Ovary (tissue), 10 donors: ENCODE measurements at places on chromosomes 12 and 14. TPM values are rescaled to one million over a fixed set of nuclear protein-coding genes. Genes with fewer than 3 reads are reported as not detected.

GRCh38 chr12:105590571-105590970 is 260.1 kb downstream of the C12orf75 start:
- H3K27ac ChIP-seq = no peak overlapping the region
- peaks cover 2% of the 10 kb centered on the region for H3K4me1 ChIP-seq
- no peak overlapping the region for H3K4me3 ChIP-seq
- H3K27me3 ChIP-seq = no peaks in the 10 kb centered on the region

DNA sequence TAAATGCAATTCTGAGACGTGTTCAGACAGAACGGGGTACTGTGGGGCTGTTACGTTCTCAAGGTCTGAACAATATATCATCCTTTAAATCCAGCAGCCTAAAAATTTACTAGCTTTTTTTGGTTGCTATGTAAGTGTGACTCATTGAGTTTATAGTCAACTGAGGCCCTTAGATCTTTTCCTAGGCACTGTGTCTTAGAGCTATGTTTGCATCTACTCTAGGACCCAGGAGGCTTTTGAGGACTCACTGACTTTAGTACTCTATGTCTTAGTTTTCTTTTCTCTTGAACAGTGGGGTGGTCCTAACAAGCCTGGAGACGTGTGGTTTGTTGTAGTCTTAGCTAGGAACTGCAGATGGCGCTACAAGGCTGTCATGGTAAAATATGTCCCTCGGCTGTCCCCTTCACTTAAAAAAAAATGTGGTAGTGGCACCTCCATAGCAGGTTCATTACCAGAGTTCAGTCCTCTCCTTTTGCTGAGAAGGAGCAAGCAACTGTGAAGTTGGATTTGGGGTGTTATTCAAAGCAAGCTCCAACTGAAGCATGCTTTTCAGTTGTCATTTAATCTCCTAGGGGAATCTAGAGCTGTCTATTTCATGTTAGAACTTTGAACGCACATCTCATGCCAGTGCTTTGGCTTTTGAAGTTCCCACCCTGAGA is 8.7 kb upstream of the SPATS2 start:
- H3K27ac ChIP-seq = no peak overlapping the region
- no peaks in the 10 kb centered on the region for H3K27me3 ChIP-seq
- H3K4me1 ChIP-seq = no peaks in the 10 kb centered on the region
- no peak for DNase-seq

- H3K27me3 ChIP-seq = no peaks in the 10 kb centered on the region
- no peaks in the 10 kb centered on the region for H3K4me1 ChIP-seq
- H3K27ac ChIP-seq = no peak overlapping the region
- no peaks in the 10 kb centered on the region for H3K36me3 ChIP-seq
- no peak overlapping the region for H3K4me3 ChIP-seq
Observed at GRCh38 chr12:55789893-55790292, 27.6 kb downstream of the SARNP start.

- H3K4me3 ChIP-seq = no peak overlapping the region
- H3K36me3 ChIP-seq = no peaks in the 10 kb centered on the region
- H3K27me3 ChIP-seq = no peaks in the 10 kb centered on the region
Observed at GRCh38 chr12:102417055-102417454, 63.3 kb downstream of the IGF1 start.

DNA sequence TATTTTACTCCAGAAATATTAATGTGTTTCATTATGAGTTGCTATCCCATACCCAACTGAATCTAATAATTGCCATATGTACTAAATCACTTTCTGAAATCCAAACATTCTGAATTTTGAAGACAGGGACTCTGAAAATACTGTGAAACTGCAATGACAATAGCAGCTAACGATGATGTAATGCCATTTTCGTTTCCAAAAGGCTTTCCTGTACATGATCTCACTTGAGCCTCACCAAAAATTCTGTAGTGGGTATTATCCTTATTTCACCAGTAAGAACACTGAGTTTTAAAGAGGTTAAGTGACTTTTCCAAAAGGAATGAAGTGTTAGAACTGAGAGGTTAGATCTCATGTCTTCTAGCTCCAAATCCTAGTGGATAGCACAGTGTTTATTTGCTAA is 133.3 kb downstream of the FLRT2 start:
- H3K27me3 ChIP-seq = no peaks in the 10 kb centered on the region
- H3K27ac ChIP-seq = no peak overlapping the region
- no peaks in the 10 kb centered on the region for H3K4me1 ChIP-seq
- H3K4me3 ChIP-seq = no peak overlapping the region

The CPM gene
- 34.1 TPM for total RNA-seq

GRCh38 chr14:68945190-68945584 is 33.9 kb downstream of the ACTN1 start:
- H3K4me3 ChIP-seq = no peak overlapping the region
- H3K36me3 ChIP-seq = no peaks in the 10 kb centered on the region
- H3K4me1 ChIP-seq = peaks cover 18% of the 10 kb centered on the region
- no peaks in the 10 kb centered on the region for H3K27me3 ChIP-seq

DNA sequence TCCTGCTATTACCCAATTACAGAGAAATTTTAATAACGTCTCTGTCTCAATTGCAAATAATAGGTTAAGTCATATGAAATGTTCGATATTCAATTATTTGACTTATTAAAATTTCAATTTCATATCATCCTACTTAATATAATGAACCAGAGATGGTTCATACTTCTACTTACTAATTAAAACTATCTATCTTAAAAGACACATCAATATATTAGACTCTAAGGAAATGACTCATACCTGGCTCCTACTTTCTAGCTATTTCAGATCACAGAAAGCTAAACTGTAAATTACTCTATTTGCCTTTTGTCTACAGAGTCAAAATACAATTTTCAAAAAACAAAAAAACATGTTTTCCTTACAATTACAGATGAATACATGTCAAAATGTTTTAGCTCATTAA is 99.6 kb downstream of the CAPZA3 start:
- H3K27me3 ChIP-seq = no peaks in the 10 kb centered on the region
- no peaks in the 10 kb centered on the region for H3K36me3 ChIP-seq
- H3K27ac ChIP-seq = no peak overlapping the region
- no peak for DNase-seq
- no peak overlapping the region for H3K4me3 ChIP-seq
- no peaks in the 10 kb centered on the region for H3K4me1 ChIP-seq

The PPP4R4 gene
- total RNA-seq = 10.0 TPM

The FSCB gene
- total RNA-seq = not detected

GRCh38 chr14:28515571-28515970 is 251.0 kb upstream of the FOXG1 start:
- no peaks in the 10 kb centered on the region for H3K27me3 ChIP-seq
- H3K27ac ChIP-seq = no peak overlapping the region

The KLHL28 gene
- total RNA-seq = 16.4 TPM

- H3K4me1 ChIP-seq = no peaks in the 10 kb centered on the region
- H3K4me3 ChIP-seq = no peak overlapping the region
- H3K27me3 ChIP-seq = no peaks in the 10 kb centered on the region
- no peak for DNase-seq
- H3K27ac ChIP-seq = no peak overlapping the region
- H3K36me3 ChIP-seq = no peaks in the 10 kb centered on the region
Observed at GRCh38 chr12:121026274-121027045, 10.2 kb upstream of the C12orf43 start.

The RPGRIP1 gene
- 0.42 TPM for total RNA-seq

DNA sequence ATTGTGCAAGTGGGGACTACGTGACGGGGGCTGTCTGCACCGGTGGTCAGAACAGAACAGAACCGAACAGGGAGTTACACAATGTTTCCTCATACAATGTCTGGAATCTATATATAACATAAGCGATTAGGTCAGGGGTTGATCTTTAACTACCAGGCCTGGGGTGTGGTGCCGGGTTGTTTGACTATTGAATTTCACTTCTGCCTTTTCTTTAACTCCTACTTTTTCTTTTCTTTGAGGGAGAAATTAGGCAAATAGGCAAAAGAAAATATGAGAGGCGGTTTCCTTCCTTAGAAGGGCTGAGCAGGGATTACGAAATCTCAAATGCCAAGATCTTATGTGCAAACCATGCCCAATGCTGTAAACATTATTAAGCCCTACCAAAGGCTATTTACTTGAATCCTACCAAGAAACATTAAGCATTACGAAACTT is 140.3 kb downstream of the SLC38A6 start:
- no peak overlapping the region for H3K4me3 ChIP-seq
- H3K36me3 ChIP-seq = no peaks in the 10 kb centered on the region
- H3K27ac ChIP-seq = no peak overlapping the region
- no peaks in the 10 kb centered on the region for H3K27me3 ChIP-seq

The PROX2 gene
- total RNA-seq = not detected

DNA sequence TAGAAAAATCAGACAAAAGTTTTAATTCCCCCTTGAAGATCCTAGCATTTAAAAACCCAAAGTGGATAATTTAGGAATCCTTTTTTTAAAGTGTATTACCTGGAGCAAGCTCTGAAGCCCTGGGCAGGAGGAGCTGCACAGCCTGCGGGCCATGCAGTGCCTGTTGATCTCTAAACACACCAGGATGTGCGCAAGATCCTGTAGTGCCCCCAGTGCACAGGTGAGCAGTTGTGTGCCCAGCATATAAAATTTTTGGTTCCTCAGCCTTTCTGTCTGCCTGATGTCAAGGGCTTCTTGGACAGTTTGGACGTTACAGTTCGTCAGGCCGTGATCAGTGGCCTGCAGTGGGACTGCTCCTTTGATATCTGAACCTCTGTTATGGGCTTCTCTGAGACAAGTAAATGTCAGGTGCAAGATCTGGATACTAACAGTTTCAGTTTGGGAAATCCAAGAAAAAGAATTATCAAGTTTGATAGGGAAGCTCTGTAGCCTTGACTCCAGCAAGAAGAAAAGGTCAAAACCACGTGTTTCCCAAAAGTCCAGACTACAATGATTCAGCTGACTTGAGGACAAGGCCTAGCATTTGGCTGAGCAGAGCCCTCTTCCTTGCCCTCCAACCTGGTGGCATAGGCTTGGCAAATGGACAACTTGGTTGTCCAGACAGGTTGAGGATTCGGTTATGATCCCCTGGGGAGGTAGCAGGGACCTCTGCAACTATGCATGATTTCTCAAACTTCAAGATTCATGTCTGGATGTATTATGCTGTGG is 1.0 kb downstream of the ATXN7L3B start:
- DNase-seq = no peak

GRCh38 chr12:108815875-108816594 is 41.3 kb downstream of the SSH1 start:
- no peak overlapping the region for H3K4me3 ChIP-seq
- DNase-seq = no peak
- peaks cover 2% of the 10 kb centered on the region for H3K4me1 ChIP-seq
- no peak overlapping the region for H3K27ac ChIP-seq
- no peaks in the 10 kb centered on the region for H3K36me3 ChIP-seq
- H3K27me3 ChIP-seq = no peaks in the 10 kb centered on the region

The HCAR2 gene
- total RNA-seq = 0.28 TPM

The PRH2 gene
- total RNA-seq = not detected

DNA sequence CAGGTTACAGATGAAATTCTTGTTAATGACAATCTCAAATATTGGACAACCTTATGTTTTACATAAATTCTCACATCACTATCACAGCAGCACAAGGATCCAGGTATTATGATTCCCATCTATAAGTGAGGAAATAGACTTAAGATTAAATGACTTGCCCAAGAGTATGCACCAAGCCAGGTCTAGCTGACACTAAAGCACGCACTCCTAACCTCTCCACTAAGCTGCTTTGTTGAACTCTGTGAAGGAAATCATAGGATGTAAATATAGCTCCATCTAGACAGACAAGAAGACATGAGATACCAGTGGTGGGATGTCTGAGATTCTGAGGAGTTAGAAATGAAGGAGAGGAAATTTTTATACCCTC is 87.9 kb downstream of the PHLDA1 start:
- DNase-seq = no peak
- H3K27me3 ChIP-seq = no peaks in the 10 kb centered on the region
- H3K4me3 ChIP-seq = no peak overlapping the region
- H3K27ac ChIP-seq = no peak overlapping the region
- H3K4me1 ChIP-seq = peaks cover 2% of the 10 kb centered on the region

DNA sequence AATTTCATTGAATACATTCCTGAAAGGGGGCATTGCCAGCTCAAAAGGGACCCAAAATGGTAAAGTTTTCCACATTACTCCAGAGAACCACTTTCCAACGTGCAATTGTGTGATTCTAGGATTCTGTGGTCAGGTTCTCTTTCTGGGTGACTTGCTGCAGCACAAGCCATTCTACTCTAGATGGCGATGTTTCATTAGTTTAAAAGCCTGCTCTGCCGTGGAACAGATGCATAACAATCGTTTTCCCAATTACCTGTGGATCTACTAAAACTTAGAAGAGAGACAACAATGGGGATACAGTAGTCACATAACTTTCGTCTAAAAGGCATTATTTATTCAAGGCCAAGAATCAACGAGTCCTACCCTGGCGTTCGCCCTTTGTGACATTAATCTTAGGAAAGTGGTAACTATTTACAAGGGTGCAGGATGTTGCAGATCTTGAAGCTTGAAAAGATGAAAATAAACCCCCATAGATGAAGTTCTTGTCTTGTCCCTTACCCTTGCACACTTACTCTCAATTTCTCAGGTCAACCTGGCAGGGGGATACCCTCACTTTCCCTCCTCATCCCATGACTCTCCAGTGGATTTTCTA is 400.9 kb downstream of the SNAPC1 start:
- no peak overlapping the region for H3K27ac ChIP-seq
- no peak for DNase-seq
- H3K4me3 ChIP-seq = no peak overlapping the region
- H3K4me1 ChIP-seq = no peaks in the 10 kb centered on the region
- H3K36me3 ChIP-seq = no peaks in the 10 kb centered on the region

- no peaks in the 10 kb centered on the region for H3K36me3 ChIP-seq
- DNase-seq = no peak
- H3K27me3 ChIP-seq = no peaks in the 10 kb centered on the region
- H3K27ac ChIP-seq = no peak overlapping the region
- peaks cover 5% of the 10 kb centered on the region for H3K4me1 ChIP-seq
- H3K4me3 ChIP-seq = no peak overlapping the region
Observed at GRCh38 chr14:93146119-93146518, 30.4 kb upstream of the ITPK1 start.

GRCh38 chr14:93932642-93933041 is 5.5 kb downstream of the FAM181A start:
- no peaks in the 10 kb centered on the region for H3K4me1 ChIP-seq
- no peaks in the 10 kb centered on the region for H3K27me3 ChIP-seq
- DNase-seq = no peak
- no peak overlapping the region for H3K4me3 ChIP-seq

The PNP gene
- 9.2 TPM for total RNA-seq

The KRT74 gene
- total RNA-seq = not detected

The IRF2BPL gene
- total RNA-seq = 68.6 TPM
